ENCODE measurements at places on chromosomes 5 and 9.

DNA sequence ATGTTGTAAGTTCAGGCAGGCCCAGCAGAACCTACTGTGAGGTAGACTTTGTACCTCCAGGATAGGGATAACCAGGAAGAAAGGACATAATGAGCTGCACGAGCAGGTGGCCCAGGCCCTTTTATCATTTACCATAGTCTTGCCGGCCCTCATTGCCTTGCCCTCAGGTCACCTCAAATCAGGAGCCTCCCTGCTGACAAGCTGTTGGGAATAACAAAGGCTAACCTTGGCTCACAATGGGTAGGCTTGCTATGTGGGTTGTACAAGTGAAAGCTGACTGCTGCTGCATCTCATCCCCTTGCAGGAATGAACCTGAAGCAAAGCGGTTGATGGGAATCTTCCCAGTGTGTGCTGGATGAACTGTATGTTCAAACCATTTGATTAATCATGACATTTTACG lies 159.5 kb upstream of the ACTBL2 start:
- DNase-seq: no peak

GRCh38 chr9:136327304-136327974 lies at the start of gene GPSM1:
GPSM1 (plus strand) TSS chr9:136327539; CDS start chr9:136327696, 157 bp downstream.
- peak; percentile 44 for DNase-seq

DNA sequence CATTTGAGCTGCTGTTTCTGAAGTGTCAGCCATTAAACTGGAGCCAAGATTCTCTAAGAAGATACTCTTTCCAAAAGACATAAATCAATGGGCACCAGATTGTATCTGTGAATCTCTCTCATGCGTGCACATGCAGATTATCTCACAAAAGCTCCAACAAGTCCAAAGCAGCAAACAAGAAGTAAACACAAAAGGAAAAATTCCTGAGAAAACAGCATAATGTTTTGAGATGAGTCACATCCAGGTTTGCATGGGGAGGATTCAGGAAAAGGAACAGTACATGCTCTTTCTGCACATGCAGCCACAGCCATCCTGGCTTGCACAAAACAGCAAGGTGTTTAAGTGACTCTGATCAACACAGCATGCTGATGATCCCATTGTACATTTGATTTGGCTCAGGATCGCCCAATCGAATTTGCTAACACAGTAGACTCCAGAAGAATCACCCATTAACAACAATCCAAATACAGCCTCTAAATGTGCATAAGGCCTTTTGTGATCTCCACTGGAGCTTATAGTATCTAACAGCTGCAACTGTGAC lies 143.1 kb downstream of the ELAVL2 start:
- DNase-seq: no peak

DNA sequence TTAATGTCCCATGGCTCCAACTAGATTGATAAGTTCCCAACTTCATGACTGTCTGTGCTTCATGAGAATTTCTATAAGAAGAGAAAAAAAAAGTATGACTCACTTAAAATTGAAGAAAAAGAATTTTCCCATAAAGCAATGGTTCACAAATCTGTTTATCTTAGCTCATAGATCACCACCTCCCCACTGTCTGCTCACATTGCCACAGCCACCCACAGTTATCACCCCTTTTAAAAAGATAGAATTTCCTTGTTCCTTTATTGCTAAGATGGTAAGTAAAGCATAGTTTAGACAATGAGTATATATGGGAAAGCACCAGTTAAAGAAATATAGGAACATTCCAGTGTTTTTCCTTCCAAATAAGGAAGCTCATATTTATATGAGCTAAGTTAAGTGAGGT lies 67.1 kb downstream of the ALDH7A1 start:
- DNase-seq: no peak

DNA sequence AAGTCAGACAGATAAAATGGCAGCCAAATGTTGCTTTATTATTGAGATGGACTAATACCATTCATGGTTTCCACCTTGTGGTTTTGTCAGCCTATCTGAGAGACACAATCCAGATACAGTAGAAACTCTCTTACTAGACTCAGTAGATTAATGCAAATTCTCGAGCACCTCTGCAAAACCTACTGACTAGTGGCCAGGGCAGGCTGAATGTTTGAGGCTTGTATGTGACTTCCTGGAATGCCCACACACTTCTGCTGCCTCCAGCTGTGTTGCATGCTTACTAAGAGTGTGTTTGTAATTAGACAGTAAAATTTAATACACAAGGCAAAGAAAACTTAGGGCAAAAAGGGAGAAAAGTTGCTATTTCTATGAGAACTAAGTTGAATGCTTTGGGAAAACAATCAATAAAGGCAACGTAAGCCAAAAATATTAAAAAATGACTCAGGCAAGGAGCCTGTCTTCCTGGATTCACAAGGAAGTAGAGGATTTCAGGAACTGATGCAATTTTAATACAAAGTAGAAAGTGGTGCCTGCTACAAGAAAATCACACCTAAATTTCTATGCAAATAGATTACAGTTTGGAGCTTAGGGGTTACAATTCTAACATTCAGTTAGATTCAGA lies 30.2 kb upstream of the CCNG1 start:
- DNase-seq: no peak

DNA sequence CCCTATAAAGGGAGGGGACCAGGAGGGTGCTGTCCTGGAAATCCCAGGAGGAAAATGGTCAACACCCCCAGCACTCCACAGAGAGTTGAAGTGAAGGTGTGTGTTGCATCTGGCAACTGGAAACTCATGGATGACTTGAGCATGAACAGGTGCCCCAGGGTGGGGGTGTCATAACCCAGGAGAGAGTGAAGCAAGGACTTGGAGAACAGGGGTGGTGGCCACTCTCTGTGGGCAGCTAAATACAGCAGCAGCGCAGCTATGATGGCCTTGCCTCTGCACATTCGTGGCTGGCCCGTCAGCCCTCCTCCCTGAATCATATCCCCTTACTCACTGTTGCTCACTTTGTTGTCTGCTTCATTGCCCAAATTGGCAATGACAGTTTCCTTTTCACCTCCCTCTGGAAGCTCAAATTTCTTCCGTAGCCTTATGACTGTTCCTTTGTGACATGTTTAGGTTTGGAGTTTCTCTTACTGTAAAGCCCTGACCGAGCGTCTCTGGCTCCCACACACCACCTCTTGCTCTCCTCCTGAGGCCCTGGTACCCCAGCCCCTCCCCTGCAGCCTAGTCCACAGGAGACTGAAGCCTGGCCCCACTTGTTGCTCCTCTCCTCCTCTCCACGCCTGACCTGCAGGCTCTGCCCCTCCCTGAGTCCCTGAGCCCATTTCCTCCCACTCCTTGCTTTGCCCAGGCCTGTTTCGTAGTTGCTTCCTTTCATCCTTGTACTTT lies 185.8 kb downstream of the CD180 start:
- DNase-seq: no peak

DNA sequence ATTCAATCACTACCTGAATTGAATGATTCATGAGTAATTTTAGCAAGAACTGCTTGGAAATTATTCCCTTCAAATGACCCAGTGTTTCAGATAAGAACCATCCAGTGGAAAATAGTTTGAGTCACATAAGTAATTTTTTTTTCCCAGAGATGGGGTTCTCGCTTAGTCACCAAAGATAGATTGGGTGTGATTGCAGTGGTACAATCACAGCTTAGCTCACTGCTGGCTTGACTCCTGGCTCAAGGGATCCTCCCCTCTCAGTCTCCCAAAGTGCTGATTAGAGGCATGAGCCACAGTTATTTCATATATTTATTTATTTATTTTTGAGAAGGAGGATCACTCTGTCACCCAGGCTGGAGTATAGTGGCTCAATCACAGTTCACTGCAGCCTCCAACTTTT lies 574.5 kb upstream of the ARRDC3 start:
- no peak for DNase-seq

- peak; percentile 13 for DNase-seq
Measured at GRCh38 chr5:139251281-139251687, 42.3 kb upstream of the MATR3 start.

GRCh38 chr9:26357803-26358344 lies 534.7 kb downstream of the CAAP1 start:
- DNase-seq: no peak

GRCh38 chr5:111072949-111073682 lies 1.6 kb downstream of the TSLP start:
- DNase-seq: peak; percentile 14

- no peak for DNase-seq
Measured at GRCh38 chr9:79592726-79593493, 21.1 kb downstream of the TLE4 start.

GRCh38 chr5:38681029-38681706 lies 124.7 kb upstream of the LIFR start:
- no peak for DNase-seq

DNA sequence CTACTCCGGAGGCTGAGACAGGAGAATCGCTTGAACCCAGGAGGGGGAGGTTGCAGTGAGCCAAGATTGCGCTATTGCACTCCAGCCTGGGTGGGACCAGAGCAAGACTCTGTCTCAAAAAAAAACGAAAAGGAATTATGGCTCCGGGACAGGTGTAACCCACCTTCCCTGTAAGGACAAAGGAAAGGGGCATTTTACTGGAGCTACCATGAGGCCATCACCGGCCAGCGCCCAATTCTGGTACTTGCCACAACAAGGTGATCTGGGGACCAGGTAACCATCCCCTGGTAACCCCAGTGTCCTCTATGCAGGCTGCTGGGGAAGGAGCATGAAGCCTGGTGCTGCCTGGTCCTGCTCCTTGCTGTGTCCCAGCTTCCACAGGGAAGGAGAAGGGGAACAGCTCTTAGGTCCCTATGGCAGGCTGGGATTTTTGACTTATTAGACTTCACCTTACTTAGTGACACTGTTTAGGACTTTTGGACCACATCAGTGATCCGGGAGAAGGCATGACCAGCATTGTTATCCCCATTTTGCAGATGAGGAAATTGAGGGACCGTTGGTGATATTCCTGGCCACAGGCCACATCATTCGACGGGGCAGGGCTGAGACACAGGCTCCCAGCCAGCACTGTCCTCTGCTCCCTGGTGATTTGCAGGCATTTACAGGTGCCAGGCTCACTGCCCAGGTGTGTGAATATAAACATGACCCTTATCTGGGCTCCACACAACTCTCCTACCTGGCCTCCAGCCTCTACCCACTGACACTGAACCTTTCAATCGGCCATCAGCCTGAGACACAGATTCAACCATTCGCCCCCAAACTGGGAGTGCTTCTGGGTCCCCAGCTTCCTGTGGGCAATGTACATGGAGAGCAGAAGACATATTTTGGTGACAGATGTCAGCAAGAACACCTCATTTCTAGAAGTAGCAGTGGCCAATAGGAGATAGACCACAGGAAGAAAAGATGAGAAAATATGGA lies 26.5 kb upstream of the ABO start:
- DNase-seq: no peak

GRCh38 chr5:65395526-65396155 lies 86.1 kb downstream of the ADAMTS6 start:
- no peak for DNase-seq

DNA sequence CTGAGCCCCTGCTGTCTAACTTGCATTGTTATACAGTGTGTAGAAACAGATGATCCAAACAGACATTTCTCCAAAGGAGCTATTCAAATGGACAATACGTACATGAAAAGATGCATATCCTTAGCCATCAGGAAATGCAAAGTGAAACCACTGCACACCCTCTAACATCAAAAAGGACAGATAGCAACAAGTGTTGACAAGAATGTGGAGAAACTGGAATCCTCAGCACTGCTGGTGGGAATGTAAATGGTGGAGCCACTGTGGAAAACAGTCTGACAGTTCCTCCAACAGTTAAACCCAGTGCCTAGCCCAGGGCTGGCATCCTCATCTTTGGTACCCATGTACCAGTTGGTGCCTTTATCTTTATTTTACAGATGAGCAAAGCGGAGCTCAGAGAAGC lies 8.5 kb downstream of the ORM2 start:
- no peak for DNase-seq

DNA sequence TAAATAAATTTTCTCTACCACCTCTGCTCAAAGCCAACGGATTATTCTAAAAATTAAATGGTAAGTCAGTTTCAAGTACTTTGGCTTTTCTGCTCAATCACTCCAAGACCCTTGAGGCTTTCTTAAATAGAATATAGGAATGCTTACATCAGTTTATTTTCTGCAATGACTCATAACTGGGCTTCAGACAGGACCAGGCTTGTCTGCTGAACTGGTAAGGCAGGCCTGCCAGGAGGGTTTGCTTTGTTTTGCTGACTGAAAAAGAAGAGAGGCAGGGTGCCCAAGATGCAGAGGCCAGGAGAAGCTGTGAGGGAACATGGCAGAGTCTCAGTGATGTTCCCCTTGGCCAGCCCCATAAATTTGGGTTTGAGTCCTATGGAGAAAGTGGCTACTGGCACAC lies 60.3 kb upstream of the EPB41L4A start:
- DNase-seq: no peak

GRCh38 chr5:31237174-31237573 lies 43.7 kb downstream of the CDH6 start:
- no peak for DNase-seq

DNA sequence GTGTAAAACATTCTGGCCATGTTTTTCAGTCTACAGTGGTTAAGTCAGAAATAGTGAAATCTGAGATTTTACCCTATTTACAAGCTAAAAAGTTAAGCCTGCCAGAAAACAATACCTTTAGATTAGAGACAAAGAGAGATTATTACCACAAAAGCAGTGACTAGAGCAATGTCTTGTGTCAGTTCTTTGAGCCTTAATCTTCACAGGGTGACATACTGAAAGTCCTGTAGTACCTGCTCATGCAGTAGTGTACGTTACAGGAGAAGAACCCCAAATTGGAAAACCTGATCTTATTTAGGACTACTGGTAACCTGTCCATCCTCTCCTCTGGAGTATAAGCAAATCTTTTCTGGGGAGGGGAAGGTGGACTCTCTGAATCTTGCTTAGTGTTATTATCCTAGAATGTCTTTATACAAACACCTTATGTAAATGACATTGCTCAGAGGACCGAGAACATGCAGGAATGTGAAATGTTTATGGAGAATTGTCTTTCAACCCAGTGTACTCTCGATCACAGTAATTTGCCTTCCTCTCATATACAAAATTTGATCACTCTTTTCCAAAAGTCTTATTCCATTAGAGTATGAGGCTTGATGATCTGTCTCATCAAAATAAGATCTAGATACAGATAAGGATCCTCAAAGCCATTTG lies 55.7 kb downstream of the ERBIN start:
- no peak for DNase-seq

DNA sequence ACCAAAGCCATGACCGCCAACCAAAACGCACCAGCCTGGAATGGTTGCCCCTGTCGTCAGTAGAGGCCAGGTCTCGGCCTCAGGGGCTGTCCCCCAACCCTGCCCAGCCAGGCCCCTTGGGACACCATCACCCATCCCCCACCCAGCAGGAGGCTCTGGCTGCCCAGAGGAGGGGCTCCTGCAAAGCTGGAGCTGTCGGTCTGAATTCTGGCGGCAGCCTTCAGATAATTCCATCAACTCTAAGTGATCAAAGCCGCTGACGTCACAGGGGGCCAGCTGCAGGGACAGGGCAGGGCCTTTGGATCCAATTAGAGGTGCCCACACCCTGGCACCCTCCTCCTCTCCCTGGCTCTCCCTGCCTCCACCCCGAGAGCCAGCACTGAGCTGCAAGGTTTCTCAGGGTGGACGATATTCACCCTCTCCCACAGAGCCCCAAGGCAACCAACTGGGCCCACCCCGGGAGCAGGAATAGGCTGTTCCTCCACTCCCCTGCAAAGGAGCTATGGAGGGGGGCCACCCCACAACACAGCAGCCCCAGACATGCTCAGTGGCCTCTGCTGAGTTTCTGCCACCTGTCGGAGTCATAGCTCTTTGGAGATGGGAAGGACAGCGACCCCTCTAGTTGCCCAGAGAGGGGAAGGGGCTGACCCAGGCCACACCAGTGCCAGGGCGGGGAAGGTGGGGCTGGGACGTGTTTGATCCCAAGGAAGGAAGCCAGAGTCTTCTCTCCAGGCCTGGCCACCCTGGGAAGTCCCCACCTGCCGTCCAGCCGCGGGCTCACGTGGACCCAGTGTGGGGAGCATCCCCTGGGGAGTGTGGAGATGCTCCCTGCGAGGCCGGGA lies 78.4 kb downstream of the NTNG2 start:
- DNase-seq: no peak

Data from T-helper 17 cell (primary cell).